Right ventricle myocardium superior (tissue), 1 donor: ENCODE measurements at places on chromosomes 12 and 14.
A peak's percentile ranks its signal among the peaks of the same experiment; 100 is the strongest.

- no peak for DNase-seq
Observed at GRCh38 chr14:59363531-59364226, 101.5 kb downstream of the GPR135 start.

GRCh38 chr14:83826838-83827237 is 1703.1 kb upstream of the FLRT2 start:
- DNase-seq, result no peak

DNA sequence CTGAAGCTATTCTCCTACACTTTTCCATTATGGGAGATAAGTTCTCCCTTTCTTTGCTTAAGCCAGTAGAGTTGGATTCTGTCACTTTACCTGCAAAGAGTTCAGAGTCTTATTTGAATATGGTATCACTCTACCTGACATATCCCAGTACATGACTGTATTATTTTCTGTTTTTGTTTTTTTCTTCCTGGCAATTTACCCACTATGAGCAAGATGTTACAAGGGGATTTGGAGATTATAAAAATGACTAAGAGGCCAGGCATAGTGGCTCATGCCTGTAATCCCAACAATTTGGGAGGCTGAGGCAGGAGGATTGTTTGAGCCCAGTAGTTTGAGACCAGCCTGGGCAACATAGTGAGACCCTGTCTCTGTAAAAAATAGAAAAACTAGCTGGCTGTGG is 46.4 kb upstream of the CHST11 start:
- no peak for DNase-seq

DNA sequence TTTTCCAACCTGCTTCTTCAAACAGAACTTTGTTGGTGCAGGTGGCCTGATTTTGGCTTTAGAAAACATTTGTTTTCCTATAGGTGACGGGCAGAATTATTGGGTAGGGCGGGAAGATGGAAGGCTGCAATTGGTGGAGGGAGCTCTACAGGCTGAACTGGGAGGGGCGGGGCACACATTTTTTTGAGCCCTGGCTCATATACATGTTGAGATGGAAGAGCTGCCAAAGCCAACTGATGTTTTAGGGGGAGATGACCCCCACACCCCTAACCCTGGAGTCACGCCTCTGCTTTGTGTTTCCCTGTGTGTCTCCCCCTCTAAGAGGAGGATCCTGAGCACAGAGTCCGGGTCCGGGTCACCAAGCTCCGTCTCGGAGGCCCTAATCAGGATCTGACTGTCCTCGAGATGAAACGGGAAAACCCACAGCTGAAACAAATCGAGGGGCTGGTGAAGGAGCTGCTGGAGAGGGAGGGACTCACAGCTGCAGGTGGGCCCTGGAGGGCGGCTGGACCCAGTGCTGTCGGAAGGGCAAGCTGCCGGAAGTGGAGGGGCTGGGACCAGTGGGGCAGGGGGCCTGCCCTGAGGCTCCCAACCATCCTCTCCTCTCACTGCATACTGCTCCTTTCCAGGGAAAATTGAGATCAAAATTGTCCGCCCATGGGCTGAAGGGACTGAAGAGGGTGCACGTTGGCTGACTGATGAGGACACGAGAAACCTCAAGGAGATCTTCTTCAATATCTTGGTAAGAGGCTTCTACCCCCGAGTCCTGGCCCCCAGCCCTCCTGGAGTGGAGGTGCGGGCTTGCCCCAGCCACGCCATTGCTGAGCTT is 18.6 kb downstream of the AGAP2 start:
- DNase-seq, result no peak

DNA sequence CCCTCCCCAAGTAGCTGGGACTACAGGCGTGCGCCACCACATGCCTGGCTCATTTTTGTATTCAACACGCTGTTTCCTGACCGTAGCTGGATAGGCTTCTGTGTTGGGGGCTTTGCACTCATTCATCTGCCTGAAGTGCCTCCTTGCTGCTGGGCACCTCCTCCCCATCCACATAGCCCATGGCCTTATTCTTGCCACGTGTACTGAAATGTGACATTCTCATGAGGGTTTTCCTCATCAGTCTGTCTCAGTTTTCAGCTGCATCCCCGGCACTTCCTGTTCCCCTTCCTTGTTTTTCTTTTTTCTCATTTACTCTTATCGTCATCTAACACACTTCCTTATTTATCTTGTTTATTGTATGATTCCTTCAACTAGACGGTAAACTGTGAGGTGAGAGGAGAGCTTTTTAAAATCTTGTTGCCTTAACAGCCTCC is 36.6 kb downstream of the RCOR1 start:
- no peak for DNase-seq

DNA sequence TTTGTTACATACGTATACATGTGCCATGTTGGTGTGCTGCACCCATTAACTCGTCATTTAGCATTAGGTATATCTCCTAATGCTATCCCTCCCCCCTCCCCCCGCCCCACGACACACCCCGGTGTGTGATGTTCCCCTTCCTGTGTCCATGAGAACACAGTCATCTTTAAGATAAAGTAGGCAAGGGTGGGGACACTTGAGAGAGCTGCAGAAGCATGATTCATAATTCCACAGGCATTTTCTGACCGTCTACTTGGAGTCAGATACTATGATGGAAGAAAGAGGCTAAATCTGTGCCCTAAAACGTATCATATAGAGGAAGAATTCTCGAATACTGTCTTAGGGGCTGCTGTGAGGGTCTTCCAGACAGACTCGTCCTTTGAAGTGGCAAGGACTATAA is 145.9 kb upstream of the VASH1 start:
- DNase-seq, result no peak

DNA sequence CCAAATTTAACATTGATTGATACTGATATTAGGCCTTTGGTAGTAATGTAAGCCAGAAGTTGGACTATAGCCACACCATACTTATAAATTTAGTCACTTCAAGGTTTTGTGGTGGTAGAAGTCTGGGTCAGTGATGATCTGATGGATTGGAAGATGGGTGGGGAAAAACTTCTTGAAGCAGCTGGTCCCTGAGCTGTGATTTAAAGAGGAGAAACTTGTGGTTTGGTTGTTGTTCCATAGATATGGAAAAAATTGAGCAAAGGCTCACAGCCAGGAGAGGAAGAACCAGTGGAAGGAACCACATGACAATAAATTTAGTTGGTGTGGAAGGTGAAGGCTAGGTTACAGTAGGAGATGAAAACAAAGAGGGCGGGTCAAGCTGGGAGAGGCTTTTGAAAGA is 26.1 kb downstream of the PTHLH start:
- DNase-seq, result no peak

DNA sequence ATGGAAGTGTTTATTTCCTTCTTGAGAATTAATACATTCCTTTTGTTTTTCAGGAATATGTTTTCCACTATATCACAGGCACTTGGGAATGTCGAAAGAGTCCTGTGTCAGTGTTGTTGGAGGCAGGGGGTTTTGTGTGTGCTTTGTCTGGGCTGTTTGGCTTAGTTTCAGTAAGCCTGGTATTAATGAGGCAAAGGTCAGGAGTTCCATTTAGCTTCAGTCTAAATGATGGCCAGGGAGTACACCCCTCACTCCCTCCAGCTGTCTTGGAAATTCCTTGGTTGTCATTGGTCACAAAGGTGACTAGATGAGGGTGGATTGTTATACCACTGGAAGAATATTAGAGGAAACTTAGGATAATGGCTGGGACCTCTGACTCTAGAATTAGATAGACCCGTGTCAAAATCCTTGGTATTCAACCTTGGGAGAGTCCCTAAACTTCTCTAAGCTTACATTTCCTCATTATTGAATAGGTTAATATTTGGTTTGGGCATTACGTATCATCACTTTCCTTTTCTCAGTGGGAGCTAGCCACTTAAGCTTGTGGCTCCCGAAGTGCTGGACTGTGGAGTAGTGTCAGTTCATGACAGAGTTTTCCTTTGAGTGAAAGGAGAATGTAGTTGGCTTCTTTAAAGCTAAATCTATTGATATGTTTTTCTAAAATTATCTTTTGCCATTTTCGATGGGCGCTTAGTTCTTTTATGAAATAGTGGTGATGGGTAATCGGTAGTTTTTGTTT is 5.2 kb downstream of the FRS2 start:
- no peak for DNase-seq

- DNase-seq, result no peak
Observed at GRCh38 chr12:54967461-54967860, 17.1 kb downstream of the TESPA1 start.

- no peak for DNase-seq
Observed at GRCh38 chr14:85334316-85334715, 195.6 kb upstream of the FLRT2 start.

GRCh38 chr12:22215467-22216253 is 118.8 kb downstream of the ST8SIA1 start:
- DNase-seq, result no peak

DNA sequence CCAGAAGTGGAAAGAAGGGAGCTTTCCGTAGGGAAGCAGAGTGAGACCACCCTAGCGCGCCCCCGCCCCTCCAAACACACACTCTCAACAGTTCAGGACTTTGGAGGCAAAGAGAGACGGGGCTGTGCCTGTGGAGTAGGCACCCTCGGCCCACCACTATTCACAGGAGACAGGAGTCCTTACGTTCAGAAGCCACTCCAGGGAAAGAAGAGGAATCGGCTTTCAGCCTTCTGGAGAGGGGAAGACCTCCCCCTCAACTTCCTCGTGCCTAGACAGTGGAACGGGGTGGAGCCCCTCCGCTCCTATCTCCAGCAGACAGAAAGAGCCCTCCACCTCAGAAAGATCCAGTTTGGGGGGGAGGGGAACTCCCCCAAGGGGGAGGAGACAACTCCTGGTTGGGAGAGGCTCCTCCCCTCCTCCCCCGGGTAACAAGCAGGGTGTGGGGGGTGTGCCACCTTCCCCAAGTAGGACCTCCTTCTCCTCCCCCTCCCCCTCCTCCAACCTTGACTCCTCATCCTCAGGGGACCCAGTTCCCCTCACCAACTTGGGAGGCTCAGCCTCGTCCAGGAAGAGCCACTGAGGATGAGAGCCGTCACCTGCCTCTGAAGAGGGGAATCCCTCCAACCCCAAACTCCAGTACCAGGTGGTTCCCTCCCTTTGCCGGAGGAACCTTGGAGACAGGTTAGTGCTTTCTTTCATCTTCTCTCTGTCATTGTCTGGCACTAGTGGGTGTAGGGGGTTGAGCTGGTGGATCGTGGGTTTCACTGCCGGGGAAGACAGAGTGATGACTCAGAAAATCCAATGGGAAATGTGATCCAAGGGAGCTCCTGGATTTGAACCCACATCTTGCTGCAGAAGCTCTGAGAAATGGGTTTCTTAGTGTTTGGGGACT is 883 bp downstream of the FOXJ2 start:
- peak; percentile 55 for DNase-seq

- no peak for DNase-seq
Observed at GRCh38 chr14:39406560-39406959, 25.7 kb downstream of the FBXO33 start.

DNA sequence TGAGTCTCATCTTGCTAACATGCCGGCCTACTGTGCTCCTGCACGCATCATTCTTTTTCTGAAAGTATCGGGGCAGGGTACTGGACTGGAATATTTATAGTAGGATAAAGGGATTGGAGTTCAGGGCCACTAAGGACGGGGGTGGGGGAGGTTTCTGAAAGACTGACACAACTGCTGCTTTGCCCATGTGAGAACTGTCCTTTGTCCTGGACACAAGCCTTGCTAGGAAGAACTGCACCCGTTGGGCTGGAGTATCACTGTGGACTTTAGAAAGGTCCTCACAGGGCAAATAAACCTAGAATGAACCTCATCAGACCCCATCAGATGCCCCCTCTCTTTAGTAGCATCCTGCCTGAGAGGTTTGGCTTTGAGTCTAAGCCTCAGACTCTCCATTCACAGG is 87.6 kb downstream of the PRMT8 start:
- DNase-seq, result no peak

- peak; percentile 50 for DNase-seq
Observed at GRCh38 chr12:120466560-120467315, 2.8 kb downstream of the SRSF9 start.
